ENCODE measurements at places on chromosomes 5 and 9. TPM values are rescaled to one million over a fixed set of nuclear protein-coding genes. Genes with fewer than 3 reads are reported as not detected.

The SLC6A19 gene
- not detected for total RNA-seq

The BTF3 gene
- total RNA-seq = 682 TPM

The WDR38 gene
- not detected for total RNA-seq

The OTULINL gene
- 0.99 TPM for total RNA-seq

The CCDC69 gene
- 2.8 TPM for total RNA-seq

The PCDHB6 gene
- 0.14 TPM for total RNA-seq

The MCCC2 gene
- total RNA-seq = 35.1 TPM

The SPATA31C1 gene
- total RNA-seq = not detected

The PTGS1 gene
- total RNA-seq = 4.2 TPM

The ADAMTS12 gene
- total RNA-seq = 1.6 TPM

The NIPAL4 gene
- 14.9 TPM for total RNA-seq

The FBLL1 gene
- not detected for total RNA-seq

The FOXD4L5 gene
- total RNA-seq = not detected

The OCLN gene
- total RNA-seq = 19.0 TPM

The IL13 gene
- total RNA-seq = not detected

The MARCOL gene
- total RNA-seq = not detected

The NRARP gene
- 14.6 TPM for total RNA-seq

The TNFSF15 gene
- total RNA-seq = 0.42 TPM

The RGS3 gene
- total RNA-seq = 19.0 TPM

The THOC3 gene
- total RNA-seq = 146 TPM

The TAF11L9 gene
- not detected for total RNA-seq

The NTRK2 gene
- under 0.01 TPM for total RNA-seq

The IFNA21 gene
- total RNA-seq = not detected

The CDO1 gene
- total RNA-seq = not detected

The ZCCHC10 gene
- 37.9 TPM for total RNA-seq

The AGPAT2 gene
- 36.9 TPM for total RNA-seq

The SNAPC3 gene
- 25.6 TPM for total RNA-seq

The IL33 gene
- 17.4 TPM for total RNA-seq

The SLIT3 gene
- 1.3 TPM for total RNA-seq

The KDM4C gene
- 9.9 TPM for total RNA-seq

The PCDHB13 gene
- 0.14 TPM for total RNA-seq

The NUTM2F gene
- not detected for total RNA-seq

The FREM1 gene
- 0.05 TPM for total RNA-seq

The RANBP6 gene
- total RNA-seq = 17.4 TPM

The MYOT gene
- not detected for total RNA-seq

The STXBP1 gene
- total RNA-seq = 14.8 TPM

The SLC34A1 gene
- not detected for total RNA-seq

The SLC25A48 gene
- not detected for total RNA-seq

The SLC36A2 gene
- not detected for total RNA-seq

The MLANA gene
- not detected for total RNA-seq

The GABRG2 gene
- total RNA-seq = not detected

The APBA1 gene
- 0.65 TPM for total RNA-seq

The GBA2 gene
- 22.4 TPM for total RNA-seq

The PCDHGB4 gene
- total RNA-seq = 2.2 TPM

The GNAQ gene
- 18.6 TPM for total RNA-seq

The DMGDH gene
- total RNA-seq = not detected

The MEIKIN gene
- not detected for total RNA-seq

The CNTNAP3 gene
- total RNA-seq = 8.3 TPM

The CDK9 gene
- 26.1 TPM for total RNA-seq

The GADD45G gene
- total RNA-seq = 0.28 TPM

The TRIM36 gene
- 0.42 TPM for total RNA-seq

The GABRA1 gene
- not detected for total RNA-seq

The LCN10 gene
- not detected for total RNA-seq

The OBP2B gene
- total RNA-seq = not detected

The FOXD1 gene
- total RNA-seq = 3.0 TPM

The PPP3R2 gene
- not detected for total RNA-seq

Measured in airway epithelial cell (primary cell).